ENCODE measurements at places on chromosomes 2 and 18. TPM values are rescaled to one million over a fixed set of nuclear protein-coding genes. Genes with fewer than 3 reads are reported as not detected.

DNA sequence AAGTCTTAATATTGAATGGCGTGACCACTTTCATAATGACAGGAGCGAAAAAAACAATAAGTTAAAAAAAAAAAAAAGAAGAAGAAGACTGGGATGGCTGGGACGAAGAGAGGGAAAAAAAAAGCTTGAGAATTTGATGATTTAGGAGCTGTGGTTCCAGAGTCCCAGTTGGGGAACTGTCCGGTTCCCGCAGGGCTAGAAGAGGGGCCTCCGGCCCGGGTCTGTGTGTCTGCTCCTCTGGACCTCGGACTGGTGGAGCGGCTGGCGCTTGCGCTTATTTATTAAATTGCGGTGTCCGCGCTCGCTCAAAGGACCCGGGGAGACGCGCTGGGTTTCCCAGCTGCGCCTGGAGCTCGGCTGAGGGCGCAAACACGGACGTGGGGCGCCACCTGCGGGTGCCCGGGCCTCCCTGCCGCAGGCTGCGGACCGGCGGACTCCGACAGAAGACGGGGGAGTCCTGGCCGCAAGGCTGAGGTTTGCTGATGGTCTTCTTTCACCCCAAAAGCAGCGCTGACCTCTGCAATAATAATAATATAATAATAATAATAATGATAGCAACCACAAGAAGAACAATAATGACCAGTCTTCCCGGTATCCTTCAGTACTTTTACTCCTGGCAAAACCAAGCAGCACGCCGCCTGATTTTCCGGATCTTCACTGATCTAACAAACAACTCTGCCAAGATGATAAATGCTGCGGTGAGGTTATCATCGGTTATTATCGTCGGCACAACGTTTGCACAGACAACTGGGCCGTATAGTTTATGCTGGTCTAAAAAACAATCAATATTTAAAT, at the start of gene CBLN2:
CBLN2 (minus strand) TSS at position 251 of the 795 bp plus-strand sequence. CDS start 2,182 bp downstream, outside the sequence.
- peak; percentile 60 for DNase-seq

DNA sequence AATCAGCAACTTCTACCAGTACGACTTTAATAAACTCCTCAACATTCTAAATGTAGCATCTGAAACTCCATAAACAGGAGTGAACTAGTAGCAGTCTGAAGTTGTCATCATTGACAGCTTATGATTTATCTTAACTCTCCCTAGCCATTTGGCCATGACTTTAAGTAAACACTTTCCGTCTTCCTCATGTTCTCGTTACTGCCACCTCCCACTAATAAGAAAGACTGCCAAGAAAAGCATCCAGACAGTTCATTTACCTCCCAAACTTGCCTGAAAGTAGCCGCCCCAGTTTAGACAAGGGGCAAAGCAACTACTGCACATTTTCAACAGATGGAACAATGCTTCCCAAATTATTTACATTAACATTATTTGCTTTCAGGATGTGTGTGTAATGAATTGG, 287.5 kb downstream of the OSR1 start:
- no peak for DNase-seq

DNA sequence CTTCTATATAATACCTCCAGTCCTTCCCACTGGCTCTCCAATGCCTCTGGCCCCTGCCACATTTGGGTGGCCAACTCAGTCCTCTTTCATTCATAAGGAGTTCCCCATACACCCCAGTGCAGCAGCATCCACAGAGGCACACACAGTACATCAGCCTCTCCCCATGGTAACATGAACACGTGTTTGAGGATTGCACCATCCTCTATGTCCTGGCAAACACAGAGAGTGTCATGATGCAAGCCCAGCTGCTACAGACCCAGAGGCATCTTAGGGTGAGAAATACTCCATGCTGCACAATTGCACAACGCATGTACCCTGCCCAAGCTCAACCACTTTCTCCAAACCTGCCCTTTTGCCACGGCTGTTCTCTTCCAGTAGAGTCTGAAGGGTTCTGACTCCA, 11.5 kb downstream of the IGFBP5 start:
- DNase-seq, result peak; percentile 95

- no peak for DNase-seq
These were observed 24.4 kb upstream of the TEX44 start for GRCh38 chr2:231568098-231568784.

DNA sequence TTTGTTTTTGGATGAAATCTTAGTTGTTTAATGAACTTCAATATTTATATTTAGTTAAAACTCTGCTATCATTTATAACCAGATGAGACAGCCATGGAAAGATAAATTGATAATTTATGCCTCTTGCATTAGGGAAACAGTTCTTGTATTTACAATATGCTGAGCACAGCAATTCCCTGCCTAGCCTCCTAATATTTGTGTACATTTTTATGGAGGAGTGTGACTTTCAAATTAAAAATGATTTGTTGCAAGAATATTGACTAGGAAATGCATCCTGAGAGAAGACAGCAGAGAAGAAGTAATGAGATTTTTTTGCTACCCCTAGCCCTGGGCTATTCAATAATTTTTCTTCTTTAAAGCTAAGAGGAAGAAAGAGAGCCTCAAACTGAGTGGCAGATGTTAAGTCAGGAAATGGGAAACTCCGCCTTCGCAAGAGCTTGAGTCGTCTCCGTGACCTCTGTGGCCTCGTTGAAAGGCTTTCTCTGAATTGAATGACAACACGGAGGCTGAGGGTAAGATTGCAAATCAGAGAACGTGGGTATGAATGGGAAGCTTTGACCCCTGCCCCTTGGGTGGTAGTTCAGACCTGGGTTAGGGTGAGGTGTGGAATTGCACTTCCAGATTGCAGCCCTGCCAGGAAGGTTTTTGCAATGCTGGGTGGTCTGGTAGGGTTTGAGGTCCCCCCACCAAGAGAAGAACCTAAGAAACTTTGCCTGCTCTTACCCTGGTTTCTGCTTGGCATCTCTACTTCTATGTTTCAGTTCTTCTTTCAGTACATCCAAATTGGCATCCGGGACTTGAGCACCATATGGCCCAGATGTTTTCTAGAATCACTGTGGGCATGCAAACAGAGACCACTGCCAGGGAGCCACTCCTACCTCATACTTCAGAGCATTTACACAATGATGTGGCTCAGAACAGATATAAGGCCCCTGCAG, 210.3 kb upstream of the RBMS1 start:
- peak; percentile 19 for DNase-seq

- no peak for DNase-seq
These were observed 281.8 kb upstream of the CXCR4 start for GRCh38 chr2:136399667-136400289.

SIX3 gene
- not detected for total RNA-seq

REG1B gene
- total RNA-seq, result not detected

VIT gene
- total RNA-seq, result 1.0 TPM

NGEF gene
- 0.26 TPM for total RNA-seq

DOCK10 gene
- 65.3 TPM for total RNA-seq

DQX1 gene
- total RNA-seq, result not detected

DUSP19 gene
- 2.8 TPM for total RNA-seq

PSD4 gene
- total RNA-seq, result 1.0 TPM

SDC1 gene
- 73.1 TPM for total RNA-seq

Measured in LHCN-M2 (cell line).